GOT3 (cell line): ENCODE measurements at places on chromosomes 12 and 14.

- DNase-seq: no peak
Measured at GRCh38 chr12:7542813-7543212, 39.2 kb upstream of the CD163 start.

- DNase-seq: no peak
Measured at GRCh38 chr14:48125654-48126053, 450.2 kb upstream of the MDGA2 start.

DNA sequence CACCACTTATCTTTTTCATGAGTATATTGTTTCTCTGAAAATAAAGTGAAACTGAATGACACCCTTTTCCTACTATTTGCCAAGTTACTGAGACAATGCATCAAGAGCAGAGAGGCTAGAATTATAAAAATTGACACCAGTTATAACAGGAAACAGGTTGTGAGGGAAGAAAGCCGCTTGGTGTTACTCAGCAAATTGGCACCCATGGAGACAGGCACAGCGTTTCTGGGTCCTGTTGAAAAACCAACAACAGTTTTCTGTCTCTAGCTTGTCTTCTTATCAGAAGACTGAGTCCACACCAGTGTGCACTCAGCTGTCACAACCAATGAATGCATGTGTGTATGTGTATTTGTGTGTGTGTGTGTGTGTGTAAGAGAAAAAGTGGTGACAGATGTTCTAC lies 267.7 kb downstream of the KCNH5 start:
- DNase-seq: no peak

GRCh38 chr14:75542588-75543091 lies 20.4 kb downstream of the BATF start:
- no peak for DNase-seq
